Stimulated activated CD8-positive, alpha-beta memory T cell treated with anti-CD3 and anti-CD28 coated beads, Interleukin-7, amount 100 ng/mL, for 1 hour (primary cell): ENCODE measurements at places on chromosomes 4 and X.

DNA sequence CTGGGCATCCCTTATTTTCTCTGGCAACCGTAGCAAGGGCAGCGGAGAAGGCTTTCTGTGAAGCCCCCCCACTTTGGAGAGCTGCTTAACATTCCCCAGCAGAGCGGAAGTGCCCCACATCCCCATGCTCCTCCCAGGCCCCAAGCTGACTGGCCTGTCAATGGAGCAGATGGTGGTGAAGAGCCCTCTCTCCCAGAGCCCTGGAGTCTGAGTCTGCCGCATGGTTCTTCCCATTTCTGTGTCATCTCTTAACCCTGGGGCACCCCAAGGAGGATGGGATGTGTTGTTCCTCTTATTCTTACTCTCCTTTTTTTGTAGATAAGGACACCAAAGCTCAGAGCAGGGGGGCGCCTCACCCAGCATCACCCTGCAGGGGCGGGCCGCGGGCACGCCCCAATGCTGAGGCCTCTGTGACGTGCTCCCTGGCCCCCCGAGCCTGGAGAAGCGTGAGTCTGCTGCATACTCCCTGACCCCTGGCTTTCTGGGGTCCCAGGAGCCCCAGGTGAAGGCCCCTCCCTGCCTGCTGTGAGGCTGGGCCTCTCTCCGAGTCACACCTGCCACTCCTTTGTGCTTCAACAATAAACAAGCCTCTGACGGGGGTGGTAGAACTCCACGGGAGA lies 35.9 kb downstream of the ADRA2C start:
- DNase-seq, result no peak

DNA sequence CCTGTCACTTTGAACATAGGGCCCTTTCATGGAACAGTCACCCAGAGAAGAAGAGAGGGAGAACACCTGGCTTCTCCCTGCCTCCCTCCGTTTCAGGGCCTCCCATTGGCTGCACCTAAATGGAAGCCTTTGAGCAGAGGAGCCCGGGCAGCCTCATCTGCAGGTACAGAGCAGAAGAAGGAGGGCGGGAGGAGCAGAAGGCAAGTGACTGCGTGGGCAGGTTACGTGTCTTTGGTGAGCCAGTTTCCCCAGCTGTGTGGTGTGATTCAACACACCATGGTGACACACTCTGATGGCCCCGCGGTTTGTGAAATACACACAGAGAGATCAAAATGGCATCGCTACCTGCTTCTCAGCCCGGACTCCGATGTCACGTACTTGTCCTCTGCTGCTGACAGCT lies 431 bp downstream of the C4orf50 start:
- no peak for DNase-seq

- DNase-seq, result no peak
These were observed 279.0 kb downstream of the ANKRD50 start for GRCh38 chr4:124433500-124433899.

DNA sequence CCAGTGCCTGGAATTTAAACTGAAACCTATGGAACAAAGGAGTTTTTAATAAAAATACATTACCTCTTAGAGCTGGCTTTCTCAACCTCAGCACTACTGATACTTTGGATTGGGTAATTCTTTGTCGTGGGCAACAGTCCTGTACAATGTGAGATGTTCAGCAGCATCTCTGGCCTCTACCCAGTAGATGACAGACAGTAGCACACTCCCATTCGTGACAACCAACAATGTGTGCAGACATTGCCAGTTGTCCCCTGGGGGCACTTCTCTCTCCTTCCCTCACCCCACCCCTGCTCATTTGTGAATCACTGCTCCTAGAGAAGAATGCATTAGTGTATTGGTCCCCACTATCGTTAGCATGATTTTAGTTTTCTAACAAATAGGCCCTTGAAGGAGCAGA lies 16.2 kb downstream of the GPAT3 start:
- DNase-seq, result no peak

DNA sequence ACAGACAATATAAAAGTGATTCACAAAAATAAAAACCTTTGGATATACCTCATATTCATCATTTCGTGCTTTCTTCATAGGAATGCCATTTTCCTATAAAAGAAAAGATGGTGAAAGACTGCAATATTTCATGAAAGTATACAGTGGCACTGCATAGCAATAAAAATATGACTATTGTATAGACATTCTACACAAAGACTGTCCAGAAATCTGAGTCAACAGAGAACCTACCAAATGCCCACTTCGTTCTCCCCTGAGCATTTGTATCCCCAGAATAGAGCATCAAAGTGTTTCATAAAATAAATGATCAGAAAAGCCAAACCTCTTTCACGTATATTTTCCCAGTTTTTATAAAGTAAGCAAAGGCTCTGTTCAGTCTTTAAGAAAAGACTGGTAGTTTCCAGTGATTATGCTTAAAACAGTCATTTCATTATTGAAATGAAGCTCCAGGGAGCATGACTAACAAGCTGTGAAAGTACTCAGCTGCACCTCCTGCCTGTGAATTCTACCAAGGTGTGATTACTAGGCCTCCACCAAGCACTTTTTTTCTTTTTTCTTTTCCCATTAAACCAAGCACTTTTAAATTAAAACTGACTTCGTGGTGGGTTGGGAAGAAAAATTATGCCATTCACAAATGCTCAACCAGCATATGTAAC lies 20.2 kb downstream of the PPA2 start:
- no peak for DNase-seq

DNA sequence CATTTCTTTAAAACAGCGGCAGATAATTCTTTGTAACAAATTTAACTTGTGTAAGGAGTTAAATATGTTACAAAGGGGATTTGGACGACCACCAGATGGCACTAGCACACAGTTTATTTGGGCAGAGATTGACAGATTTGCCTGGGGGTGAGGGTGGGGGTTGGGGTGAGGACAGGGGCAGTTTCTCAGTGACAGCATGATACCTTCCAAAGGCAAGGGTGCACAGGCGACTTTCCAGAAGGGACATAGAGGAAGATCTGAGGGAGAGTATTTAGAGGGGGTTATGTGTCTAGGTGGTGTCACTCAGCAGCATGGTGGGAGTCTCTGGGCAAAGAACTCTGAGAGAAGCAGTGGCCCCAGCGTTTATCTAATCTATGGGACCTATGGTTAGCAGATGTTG lies 9.6 kb upstream of the TMA16 start:
- peak; percentile 31 for DNase-seq

DNA sequence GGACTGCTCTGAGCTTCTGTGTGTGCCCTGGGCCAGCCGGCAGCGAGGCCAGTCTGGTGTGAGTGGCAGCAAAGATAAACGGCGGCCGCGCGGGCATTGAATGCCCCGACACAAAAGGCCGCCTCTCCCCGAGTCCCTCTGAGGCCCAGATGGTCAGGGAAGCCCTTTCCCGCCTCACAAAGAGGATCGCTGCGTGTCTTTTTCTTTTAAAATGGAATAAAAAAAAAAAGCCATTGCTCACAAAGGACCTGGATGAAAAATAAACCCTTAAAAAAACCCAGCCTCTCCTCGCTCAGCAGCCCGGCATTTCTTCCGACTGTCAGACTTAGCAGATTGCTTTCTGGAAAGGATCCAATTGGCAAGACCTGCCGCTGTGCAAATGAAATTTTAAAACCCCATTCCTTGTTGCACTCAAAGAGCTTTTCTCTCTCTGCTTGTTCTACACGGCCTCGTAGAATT lies 578.7 kb downstream of the BCOR start:
- no peak for DNase-seq

GRCh38 chr4:109675181-109675580 lies 28.1 kb downstream of the CASP6 start:
- no peak for DNase-seq

- no peak for DNase-seq
These were observed 217.4 kb downstream of the GPAT3 start for GRCh38 chr4:83753260-83753659.

DNA sequence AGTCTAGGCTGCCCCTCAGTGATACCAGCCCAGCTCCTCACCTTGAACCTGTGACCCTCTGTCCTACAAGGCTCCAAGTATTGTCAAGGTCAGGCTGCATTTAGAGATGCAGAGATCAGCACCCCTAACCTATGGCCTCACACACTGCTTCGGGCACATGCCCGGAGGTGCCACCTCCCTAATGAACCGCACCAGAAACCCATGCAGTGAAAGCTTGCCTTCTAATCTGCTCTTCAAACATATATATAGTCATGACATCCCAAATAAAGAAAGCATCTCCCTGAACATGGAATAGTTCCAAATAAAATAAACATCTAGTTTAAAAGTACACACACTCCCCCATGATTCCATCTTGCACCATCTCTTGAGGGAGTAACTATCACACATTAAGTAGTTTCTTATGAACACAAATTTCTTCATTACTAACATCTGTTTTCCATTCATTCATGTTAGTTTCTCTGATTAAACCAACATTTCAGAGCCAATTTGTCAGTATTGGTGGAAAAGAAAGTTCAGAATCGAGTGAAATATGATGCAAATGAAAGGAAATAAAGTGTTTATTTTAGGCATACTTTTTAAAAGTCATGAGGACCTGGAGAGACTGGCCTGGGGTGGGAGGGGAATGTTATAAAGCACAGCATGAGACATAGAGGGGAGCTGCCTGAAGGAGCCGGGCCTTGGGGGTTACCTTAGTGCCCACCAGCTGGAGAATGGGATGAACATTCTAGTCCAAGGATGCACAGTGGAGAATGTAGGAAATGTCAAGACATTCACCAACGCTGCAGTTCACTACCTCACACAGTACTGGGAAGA lies 19.2 kb downstream of the CC2D2A start:
- no peak for DNase-seq

GRCh38 chrX:41589634-41590270 lies 99.0 kb upstream of the GPR34 start:
- no peak for DNase-seq

- no peak for DNase-seq
These were observed 2.3 kb downstream of the MANBA start for GRCh38 chr4:102758241-102759160.

DNA sequence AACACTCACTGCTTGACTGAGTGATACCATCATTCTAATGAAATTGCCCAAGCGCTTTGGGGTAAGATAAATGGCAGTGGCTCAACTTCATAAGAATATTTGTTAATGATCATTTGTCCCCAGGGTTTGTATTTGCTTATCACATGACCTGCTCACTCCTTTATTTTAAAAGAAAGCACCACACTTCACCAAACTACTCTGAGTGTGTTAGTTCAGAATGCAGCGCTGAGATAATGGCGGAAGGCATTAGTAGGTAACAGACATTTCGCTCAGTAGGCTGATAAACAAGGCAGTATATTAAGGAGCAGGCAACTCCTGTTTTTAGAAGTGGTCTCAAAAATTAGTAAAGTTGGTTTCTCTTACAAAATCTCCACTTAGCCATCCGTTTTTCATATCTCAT lies 1.6 kb downstream of the SNX25 start:
- no peak for DNase-seq

DNA sequence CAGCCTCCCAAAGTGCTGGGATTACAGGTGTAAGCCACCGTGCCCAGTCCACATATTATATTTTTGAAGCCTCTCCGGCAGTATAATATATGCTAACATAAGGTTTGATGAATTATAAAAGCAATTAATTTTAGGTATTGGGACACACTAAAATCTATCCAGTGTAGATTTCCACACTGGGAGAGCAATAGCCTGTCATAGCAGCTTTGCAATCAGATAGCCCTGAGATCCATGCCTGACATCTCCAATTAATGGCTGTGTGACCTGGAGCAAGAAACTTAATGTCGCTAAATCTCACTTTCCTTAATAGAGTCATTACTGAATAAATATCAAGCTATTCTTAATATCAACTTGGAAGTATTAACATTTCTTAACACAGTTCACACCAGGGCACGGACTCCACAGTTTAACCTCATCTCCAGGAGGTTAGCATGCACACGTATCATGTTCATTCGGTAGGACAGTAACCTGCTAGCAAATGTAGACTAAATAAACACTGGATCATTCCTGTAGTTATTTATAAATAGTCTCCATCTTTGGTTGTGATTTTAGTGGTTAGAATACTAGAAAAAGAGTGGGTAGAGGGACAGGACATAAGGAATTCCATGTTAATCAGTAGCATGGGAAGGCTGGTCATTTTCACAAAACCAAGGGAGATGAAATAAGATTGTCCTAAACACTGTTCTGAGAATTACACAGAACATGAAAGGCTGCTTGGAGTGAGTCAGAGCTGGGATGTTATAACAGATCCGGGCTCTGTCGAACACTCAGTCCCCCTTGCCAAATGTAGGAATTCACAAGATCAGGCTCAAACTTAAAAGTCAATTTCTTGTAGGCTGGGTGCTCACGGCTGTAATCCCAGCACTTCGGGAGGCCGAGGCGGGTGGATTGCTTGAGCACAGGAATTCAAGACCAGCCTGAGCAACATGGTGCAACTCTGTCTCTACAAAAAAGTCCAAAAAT lies 254.7 kb downstream of the PALLD start:
- DNase-seq, result no peak

DNA sequence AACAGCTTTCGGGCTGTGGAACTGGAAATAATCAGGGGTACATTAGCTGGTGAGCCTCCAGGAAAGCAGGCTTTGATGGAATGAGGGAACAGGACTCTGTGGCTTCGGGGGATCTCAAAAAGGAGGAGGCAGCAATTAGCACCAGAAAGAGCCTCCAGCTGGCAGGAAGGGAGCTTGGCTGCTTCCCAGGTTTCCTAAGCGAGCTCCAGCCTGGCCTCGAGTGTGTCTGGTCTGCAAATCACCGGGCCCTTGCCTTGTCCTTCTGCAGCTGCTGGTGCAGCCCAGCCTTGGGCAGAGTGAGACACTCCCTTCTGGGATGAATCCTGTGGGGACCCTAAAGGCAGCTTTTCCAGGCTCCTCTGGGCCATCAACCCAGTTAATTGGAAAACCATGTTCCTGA lies 10.7 kb upstream of the PDHA1 start:
- no peak for DNase-seq

DNA sequence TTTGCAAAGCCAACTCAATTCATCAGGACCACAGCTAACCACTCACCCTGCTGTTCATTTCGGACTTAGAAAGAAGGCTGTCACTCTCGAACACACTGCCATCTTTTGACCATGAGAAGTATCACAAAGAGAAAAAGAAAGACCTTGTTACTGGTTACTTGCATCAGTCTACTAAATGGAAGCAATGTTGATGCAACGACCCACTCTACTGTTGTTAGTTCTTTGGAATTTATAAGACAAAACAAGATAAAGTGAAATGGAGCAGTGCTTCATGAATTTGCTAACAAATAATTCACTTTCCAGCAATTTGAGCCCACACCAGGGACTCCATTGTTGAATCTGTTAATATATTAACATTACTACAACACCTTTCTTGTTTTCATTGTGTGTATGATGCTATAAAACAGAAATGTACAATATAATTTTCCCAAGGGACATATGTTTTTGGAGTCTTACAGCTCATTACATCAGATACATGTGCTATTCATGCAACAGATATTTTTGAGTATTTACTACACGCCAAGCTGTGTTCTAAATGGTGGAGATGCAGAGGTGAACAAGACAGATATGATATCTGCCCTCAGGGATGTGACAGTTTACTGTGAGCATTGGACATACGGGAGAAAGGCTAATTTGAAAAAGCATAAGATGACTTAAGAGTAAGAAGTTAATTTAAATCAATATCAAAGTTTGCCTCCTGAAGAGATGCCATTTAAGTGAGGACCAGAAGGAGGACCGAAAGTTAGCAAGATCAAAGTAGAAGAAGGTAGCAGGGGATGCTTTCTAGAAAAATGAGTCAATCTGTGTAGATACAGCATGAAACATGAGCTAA lies 87.2 kb downstream of the AREG start:
- DNase-seq, result no peak

GRCh38 chr4:123248085-123248659 lies 148.4 kb upstream of the SPRY1 start:
- DNase-seq, result no peak

GRCh38 chr4:138596896-138597295 lies 354.7 kb upstream of the SLC7A11 start:
- no peak for DNase-seq
